ENCODE measurements at places on chromosomes 16 and 17.

GRCh38 chr17:19013806-19014627 lies 9.5 kb upstream of the FAM83G start:
- no peak for DNase-seq

- no peak for DNase-seq
Observed at GRCh38 chr17:17668358-17668757, 12.9 kb upstream of the RAI1 start.

- DNase-seq = no peak
Observed at GRCh38 chr17:41631898-41632285, 7.5 kb upstream of the KRT17 start.

GRCh38 chr16:57628008-57628781 lies at the start of gene ADGRG1:
Gene ADGRG1 (plus strand): TSS chr16:57628630. CDS start chr16:57650288, 21,658 bp downstream.
- peak; percentile 9 for DNase-seq

DNA sequence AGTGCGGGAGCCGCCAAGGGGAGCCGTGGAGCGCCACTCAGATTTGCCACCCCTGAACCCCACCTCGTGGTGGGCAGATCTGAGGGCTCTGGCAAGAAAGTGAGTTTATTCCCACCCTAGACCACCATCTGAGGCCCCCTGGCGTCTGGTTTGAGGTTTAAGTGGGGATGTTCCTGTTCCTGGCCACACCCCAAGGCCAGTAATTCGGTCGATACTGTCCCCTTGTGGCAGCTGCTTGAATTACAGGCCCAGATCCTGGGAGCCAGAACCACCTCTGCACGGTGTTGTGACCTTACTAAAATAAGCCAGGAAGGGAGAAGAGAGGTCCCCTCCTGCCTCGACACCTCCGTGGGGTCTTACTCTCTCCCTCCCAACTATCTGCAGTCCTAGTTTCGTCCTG lies 3.3 kb upstream of the LAT start:
- no peak for DNase-seq

Data from activated CD4-positive, alpha-beta T cell treated with anti-CD3 and anti-CD28 coated beads, Interleukin-2, amount 50 U/mL, for 4 hours (primary cell).